ENCODE measurements at places on chromosomes 16 and 17.

DNA sequence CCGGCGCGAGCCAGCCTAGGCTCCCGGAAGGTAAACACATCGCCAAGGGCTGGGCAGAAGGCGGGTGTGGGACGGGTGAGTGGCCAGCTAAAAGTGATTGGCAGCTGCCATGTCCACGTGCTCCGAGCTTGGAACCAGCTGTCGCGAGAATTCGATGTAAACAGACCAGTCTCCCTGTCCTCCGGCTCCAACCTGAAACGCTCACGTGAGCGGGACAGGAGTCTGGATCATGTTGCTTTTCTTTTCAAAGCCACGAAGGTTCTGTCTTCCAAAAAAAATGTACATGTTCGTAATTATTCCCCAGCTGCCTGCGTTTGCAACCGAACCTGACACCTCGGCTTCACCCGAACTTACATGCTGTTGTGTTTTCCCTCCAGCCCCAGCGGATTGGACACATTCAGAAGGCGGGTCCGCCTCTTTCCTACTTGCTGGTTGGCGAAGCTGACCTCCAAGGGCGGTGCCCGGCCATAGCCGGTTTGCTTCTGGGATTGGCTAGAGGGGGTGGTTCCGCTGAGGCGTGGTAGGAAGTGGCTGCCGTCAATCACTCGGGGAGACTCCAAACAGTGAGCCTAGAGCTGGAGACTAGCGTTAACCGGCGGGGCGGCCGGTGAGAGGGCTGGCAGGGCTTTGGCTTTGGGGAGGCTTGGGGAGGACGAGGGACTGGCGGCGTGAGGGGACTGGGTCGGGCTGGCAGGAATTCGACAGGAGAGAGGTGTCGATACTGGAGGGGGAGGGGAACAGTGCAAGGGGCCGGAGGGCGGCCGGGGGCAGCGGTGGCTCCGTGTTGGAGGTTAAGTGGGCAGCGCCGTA lies at the start of gene BCAS3:
Gene BCAS3, plus strand, starts transcription at position 544 of the 810 bp plus-strand sequence.
- no peaks in the 10 kb centered on the region for H3K36me3 ChIP-seq
- peak within 1 kb of the TSS; percentile 91 for H3K27ac ChIP-seq
- H3K4me1 ChIP-seq: peaks cover 20% of the 10 kb centered on the region
- peak; percentile 98 for DNase-seq
- H3K27me3 ChIP-seq: no peaks in the 10 kb centered on the region

- no peak for DNase-seq
- no peaks in the 10 kb centered on the region for H3K27me3 ChIP-seq
- H3K36me3 ChIP-seq: peaks cover 39% of the 10 kb centered on the region
- no peak overlapping the region for H3K4me3 ChIP-seq
- H3K4me1 ChIP-seq: peaks cover 5% of the 10 kb centered on the region
Observed at GRCh38 chr17:30274887-30275286, 16.9 kb downstream of the BLMH start.

GRCh38 chr16:79163691-79164387 lies 436.7 kb downstream of the MAF start:
- no peaks in the 10 kb centered on the region for H3K27me3 ChIP-seq
- H3K36me3 ChIP-seq: peaks cover 6% of the 10 kb centered on the region
- peak overlapping the region; percentile 50 for H3K27ac ChIP-seq
- DNase-seq: no peak
- H3K4me1 ChIP-seq: peaks cover 13% of the 10 kb centered on the region

DNA sequence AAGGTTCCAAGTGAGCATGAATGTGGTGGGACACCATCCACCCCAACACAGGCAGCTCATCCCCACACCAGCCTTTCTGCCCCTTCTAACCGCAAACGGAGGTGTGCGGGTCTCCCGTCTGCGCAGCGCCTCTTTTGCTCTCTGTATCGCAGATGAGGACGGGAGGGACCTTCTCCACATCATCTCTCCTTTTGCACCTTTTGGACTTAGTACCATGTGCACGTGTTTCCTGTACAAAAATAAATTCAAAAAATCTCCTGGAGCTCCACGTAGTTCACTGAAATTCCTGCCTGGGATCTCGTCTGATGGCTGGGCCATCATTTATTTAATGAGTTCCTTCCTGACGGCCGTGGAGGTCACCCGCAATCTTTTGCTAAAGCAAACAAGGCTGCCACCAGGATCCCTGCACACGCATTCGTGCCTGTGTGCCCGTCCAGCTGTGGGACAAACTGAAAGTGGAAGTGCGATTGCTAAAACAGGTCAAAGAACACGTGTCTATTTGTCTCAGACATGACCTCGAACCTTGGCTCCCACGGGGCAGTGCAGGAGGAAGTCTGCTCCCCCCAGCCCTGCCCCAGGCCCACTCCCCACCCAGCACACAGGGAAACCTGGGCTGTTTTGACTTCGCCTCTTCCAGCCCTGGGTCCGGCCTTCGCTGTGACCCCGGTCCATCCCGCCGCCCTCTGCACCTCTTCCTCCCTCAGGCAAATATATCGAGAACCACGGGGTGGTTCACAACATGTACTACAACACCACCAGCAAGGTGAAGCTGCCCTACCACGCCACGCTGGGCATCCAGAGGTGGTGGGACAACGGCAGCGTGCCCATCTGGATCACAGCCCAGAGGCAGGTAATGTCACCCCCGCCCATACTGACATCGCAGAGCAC lies 2.3 kb downstream of the ENPP7 start:
- no peaks in the 10 kb centered on the region for H3K36me3 ChIP-seq
- H3K27ac ChIP-seq: no peak overlapping the region
- DNase-seq: no peak
- peak overlapping the region; percentile 48 for H3K4me3 ChIP-seq
- peaks cover 24% of the 10 kb centered on the region for H3K4me1 ChIP-seq
- no peaks in the 10 kb centered on the region for H3K27me3 ChIP-seq

DNA sequence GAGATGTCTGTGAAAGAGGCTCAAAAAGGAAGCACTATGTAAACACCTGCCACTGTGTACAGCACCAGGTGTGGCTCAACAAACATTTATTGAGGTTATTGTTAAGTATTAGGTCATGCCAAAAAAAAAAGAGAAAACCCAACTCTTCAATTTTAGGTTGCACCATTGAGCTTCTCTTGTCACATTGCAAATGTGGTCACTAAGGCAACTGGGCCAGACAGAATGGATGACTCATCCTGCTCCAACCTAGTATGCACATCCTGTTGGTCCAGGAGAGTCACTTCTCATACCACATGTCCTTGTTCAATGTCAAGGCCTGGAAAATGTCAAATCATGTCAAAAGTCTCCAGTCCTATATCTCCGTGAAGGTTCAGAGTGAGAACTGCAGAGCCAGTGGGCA lies 25.0 kb downstream of the HOXB1 start:
- H3K4me3 ChIP-seq: peak overlapping the region; percentile 46
- peak; percentile 71 for DNase-seq
- H3K27me3 ChIP-seq: peaks cover 7% of the 10 kb centered on the region
- H3K4me1 ChIP-seq: peaks cover 26% of the 10 kb centered on the region
- peak overlapping the region; percentile 76 for H3K27ac ChIP-seq

GRCh38 chr17:49241692-49242397 lies 11.3 kb upstream of the PHOSPHO1 start:
- H3K27ac ChIP-seq: no peak overlapping the region
- no peaks in the 10 kb centered on the region for H3K27me3 ChIP-seq
- H3K36me3 ChIP-seq: no peaks in the 10 kb centered on the region
- H3K4me3 ChIP-seq: no peak overlapping the region

DNA sequence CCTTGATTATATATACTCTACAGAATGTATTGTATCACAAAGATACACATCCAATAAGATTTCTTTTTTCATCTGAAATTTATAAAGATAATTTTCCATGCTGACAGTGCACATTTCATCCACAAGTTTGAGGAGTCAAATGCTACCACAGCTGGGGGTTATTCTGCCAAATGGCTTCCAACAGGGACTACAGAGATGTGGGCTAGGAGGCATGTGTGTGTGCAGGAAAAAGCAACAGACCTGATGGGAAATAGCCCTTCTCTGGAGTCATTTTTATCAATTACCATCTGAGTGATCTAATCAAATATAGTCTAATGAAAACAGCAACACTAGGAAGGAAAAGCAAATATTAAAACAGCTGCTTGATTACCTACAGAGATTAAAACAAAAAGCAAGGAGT lies 290.5 kb downstream of the CEP112 start:
- H3K27ac ChIP-seq: no peak overlapping the region
- DNase-seq: no peak
- H3K4me3 ChIP-seq: no peak overlapping the region
- no peaks in the 10 kb centered on the region for H3K27me3 ChIP-seq
- no peaks in the 10 kb centered on the region for H3K36me3 ChIP-seq
- no peaks in the 10 kb centered on the region for H3K4me1 ChIP-seq

DNA sequence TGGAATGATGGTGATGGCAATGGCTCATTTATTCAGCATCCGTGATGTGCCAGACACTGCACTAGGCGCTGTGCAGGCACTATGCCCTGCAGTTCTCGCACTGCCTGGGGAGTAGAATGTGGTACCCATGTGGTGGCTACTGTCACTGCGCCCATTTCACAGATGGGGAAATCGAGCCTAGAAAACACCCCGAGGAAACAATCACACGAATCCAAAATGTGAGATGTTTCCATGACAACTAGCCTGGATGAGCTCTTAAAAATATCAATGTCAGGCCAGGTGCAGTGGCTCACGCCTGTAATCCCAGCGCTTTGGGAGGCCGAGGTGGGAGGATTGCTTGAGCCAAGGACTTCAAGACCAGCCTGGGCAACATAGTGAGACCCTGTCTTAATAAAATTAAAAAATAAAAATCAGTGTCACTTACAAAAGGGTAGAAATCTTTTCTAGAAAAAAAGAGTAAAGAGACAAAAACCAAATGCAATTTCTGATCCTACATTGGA lies 57.9 kb upstream of the TNRC6A start:
- H3K27ac ChIP-seq: no peak overlapping the region
- DNase-seq: no peak
- H3K4me1 ChIP-seq: no peaks in the 10 kb centered on the region
- H3K27me3 ChIP-seq: peaks cover 19% of the 10 kb centered on the region

DNA sequence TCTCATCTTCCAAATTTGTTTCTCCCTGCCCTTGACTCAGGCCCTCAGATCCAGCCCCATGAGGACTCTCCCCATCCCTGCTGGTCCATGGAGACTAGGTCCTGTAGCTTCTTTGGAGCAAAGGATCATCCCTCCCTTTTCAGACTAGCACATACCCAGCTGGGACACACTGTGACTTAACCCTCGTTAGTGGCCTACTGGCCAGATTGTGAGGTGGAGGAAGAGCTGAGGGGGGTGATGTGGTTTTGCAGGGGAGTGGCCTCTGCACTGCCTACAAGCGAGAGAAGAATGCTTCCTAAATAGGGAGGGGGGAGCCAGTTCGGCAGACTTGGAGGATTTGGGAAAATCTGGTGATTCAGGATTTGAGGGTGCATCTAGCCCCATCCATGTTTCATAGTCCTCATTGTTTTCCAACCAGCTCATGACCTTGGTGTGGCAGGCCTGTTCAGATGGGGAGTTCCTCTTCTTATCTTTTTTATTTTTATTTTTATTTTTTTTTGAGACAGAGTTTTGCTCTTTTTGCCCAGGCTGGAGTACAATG lies 47.8 kb upstream of the SLC47A1 start:
- H3K4me3 ChIP-seq: no peak overlapping the region
- no peak for DNase-seq
- no peaks in the 10 kb centered on the region for H3K36me3 ChIP-seq
- no peak overlapping the region for H3K27ac ChIP-seq

DNA sequence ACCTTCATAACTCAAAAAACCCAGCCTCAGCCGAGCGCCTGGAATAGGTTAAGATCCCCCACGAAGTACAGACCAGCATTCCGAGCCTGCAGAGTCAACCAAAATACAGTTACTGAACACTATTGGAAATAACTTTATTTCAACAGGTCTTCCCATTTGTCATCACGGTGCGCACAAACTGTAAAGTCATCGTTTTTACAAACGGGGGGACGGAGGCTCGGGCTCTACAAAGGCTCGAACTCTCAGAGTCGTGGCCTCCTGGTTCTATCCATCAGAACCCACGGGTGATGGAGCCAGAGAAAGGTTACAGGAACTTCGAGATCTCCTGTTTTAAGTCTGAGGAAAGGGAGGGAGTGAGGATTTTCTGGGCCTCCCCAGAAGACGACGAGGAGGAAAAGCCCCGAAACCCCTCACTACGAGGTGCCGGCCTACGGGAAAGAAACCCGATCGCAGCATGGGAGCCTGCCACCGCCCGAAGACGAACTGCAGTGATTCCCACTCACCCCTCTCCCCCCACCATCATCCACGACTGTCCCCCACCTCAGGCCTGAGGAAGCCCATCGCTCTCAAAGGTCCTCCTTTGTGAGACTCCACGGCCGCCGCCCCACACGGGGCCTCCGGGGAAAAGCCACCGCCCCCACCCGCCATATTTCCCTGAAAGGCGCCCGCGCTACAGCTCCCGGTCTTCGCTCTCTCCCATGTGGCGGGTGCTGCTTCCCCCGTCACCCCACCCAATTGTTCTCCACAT lies 917 bp downstream of the YWHAE start:
- peak overlapping the region; percentile 100 for H3K4me3 ChIP-seq
- peak overlapping the region; percentile 100 for H3K27ac ChIP-seq
- no peaks in the 10 kb centered on the region for H3K27me3 ChIP-seq
- H3K36me3 ChIP-seq: peaks cover 15% of the 10 kb centered on the region
- H3K4me1 ChIP-seq: peaks cover 27% of the 10 kb centered on the region

DNA sequence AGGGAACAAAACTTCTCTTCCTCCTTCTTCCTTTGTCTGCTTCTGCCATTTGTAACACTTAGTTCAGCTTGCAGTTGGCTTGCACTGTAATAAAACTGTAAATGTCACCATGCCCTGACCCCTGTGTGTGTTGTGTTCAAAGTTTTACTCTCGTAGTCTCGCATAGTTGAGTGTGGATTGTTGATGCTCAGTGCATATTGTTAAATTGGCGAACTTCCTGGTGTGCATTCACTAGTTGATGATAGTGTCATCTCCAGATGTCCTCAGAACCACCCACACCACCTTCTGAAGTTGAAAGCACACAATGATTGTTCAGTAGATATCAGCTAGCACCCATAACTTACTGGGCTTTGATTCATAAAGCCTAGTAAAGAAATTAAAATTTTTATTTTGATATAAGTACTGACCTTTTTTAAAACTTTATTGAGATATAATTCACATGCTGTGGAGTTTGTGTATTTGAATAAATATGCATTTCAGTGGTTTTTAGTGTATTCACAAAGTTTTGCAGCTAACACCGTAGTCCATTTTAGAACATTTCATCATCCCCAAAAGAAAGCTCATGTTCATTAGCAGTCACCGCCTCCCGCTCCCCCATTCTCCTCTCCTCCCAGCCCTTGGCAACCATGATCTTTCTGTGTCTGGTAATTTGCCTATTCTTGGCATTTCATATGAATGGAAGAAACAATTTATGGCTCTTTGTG lies 25.0 kb downstream of the USP10 start:
- H3K4me1 ChIP-seq: peaks cover 45% of the 10 kb centered on the region
- no peaks in the 10 kb centered on the region for H3K27me3 ChIP-seq

- H3K36me3 ChIP-seq: no peaks in the 10 kb centered on the region
- no peak overlapping the region for H3K4me3 ChIP-seq
- no peaks in the 10 kb centered on the region for H3K4me1 ChIP-seq
- no peak for DNase-seq
- no peak overlapping the region for H3K27ac ChIP-seq
- peaks cover 49% of the 10 kb centered on the region for H3K27me3 ChIP-seq
Observed at GRCh38 chr16:24609740-24610415, 70.5 kb downstream of the RBBP6 start.
